ENCODE measurements at places on chromosomes 7 and 10. TPM values are rescaled to one million over a fixed set of nuclear protein-coding genes. Genes with fewer than 3 reads are reported as not detected.

DNA sequence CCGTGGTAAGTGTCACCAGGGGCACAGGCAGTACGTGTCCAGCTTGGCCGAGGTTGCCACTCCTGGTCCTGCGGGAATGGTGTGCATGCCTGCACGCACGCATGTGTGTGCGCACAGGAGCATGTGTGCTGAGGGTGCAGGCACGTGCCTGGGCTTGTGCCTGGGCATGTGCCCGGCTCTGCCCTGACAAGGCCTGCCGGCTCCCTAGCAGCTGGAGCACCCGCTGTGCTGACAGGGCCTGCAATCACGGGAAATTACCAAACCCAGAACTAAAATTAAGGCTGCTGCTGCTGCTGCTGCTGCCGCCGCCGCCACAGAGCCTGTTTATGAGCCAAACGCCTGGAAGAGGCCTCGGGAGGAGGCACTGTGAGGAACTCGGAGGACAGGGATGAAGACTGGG, 28.7 kb downstream of the GHRHR start:
- no peak for DNase-seq

- no peak for DNase-seq
These were observed 156.2 kb upstream of the LYZL1 start for GRCh38 chr10:29132551-29133111.

GRCh38 chr10:3045471-3046209, 21.7 kb upstream of the PFKP start:
- DNase-seq: peak; percentile 89

- DNase-seq: no peak
These were observed 32.8 kb downstream of the KIAA1549 start for GRCh38 chr7:138948403-138948802.

The IFIT3 gene
- total RNA-seq: 193 TPM

- no peak for DNase-seq
These were observed 87.4 kb downstream of the BICC1 start for GRCh38 chr10:58599927-58600553.

The ASB10 gene
- total RNA-seq: not detected

The CCDC146 gene
- total RNA-seq: 1.8 TPM

The NPY4R2 gene
- not detected for total RNA-seq
